ENCODE measurements at places on chromosomes 1 and 21.
A peak's percentile ranks its signal among the peaks of the same experiment; 100 is the strongest.

DNA sequence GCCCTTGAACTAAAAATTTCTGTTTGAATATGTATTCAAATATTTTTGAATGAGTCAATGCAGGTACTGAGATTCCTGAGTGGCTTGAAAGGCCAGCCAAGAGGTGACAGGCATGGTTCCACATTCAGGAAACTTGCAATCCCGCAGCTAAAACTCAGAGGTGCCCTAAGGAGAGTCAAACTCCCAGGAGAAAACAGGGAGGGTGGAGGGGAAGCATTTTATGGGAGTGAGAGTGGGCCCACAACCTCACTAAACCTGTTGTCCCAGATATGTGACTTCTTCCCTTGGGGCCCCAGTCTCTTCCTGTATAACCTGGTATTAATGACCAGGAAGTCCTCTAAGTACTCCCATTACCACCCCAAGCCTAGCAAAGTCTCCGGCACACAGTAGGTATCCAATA, 189.6 kb downstream of the PLPP3 start:
- no peak for DNase-seq

DNA sequence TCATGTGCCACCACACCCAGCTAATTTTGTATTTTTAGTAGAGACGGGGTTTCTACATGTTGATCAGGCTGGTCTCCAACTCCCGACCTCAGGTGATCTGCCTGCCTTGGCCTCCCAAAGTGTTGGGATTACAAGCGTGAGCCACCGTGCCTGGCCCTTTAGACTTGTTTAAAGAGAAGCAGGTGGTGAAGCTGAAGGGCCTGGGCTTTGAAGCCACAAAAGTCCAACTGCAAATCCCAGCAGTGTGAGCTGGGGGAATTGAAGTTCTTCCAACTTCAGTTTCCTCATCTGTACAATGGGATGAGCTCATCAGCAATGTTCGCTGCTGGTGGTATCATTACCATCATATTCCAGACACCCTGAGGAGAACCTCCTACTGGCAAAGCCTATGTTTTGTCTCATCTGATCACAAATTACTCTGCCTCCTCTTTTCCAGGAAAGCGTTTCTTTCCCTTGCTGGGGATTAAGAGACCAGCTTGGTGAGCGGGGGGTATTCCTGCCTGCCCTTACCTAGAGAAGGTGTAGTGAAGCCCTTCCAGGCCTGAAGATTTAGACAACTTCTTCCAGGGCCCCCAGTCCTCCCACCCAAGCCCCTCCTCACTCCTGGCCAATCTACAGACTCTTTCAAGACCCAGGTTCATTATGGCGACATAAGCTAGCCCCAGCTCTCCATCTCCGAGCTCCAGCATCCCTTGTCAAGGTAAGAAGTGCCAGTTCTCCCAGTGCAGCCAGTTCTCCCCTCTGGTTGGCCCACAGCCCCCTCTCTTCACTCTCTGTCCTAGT, 2.4 kb upstream of the SHISA4 start:
- DNase-seq, result no peak

DNA sequence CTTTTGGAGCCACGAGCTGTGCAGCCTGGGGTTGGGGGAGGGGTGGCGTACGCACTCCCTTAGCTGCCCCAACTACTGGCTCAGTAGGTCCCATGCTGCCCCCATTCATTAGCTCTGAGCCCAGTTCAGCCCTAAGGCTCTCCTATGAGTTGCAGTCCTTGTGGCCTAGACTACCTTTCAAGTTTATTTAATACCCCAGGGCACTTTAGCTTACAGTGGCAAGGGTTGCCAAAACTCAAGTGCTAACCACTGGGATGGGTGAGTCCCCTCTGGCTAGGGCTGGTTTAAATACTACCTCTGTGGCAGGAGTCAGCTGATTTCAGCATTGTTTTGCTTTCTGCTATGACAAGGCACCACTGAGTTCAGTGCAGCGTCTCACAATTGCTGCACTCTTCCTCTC, 118.2 kb downstream of the ODF2L start:
- DNase-seq, result no peak

DNA sequence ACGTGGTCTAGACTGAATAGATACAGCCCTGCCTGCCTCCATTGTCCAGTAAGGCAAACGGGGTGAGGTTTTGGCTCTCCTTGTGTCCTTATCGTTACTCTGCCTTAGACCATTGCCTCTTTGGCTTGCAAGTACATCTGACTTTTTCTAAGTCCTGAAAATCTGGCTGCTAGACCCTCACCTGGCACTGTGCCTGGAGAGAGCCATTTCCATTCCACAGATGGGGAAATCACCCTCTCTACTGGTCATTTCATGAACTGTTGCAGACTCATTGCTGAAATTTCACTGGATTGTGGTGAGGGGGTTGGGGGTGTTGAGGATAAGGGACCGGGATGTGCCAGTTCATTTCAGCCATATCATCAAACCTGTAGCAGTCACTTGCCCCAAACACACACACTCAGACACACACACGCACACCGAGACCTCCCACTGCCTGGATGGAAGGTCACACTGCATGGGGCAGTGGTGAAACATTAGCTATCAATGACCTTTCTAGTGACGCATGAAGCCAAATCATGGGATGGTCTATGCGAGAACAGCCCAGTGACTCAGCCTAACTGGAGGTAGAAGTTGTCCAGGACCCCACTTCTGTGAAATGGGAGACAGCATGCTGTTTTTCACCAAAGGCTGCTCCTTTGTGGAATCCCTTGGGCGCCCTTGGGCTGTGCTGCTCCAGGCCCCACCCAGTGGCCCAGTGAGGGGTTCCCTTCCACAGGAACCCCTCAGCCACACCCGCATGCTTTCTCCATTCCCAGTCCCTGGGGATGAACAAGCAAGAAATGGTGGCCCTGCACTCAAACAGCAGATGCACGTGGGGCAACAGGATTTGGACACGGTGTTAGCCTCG, 34.9 kb upstream of the VASH2 start:
- DNase-seq, result no peak

- peak; percentile 97 for DNase-seq
Observed at GRCh38 chr1:1324524-1325287, at the start of the genes CPTP and INTS11. Gene CPTP, plus strand, starts transcription at chr1:1324802. Its CDS starts 2,109 bp downstream, at chr1:1326911. Gene INTS11, minus strand, starts transcription at chr1:1324660. Its CDS starts 52 bp downstream, at chr1:1324608.

- DNase-seq, result no peak
Observed at GRCh38 chr1:45507893-45508292, 7.8 kb downstream of the MMACHC start.

GRCh38 chr1:42186152-42186551, 21.6 kb upstream of the GUCA2A start:
- no peak for DNase-seq

GRCh38 chr1:17135530-17135929, 16.3 kb upstream of the PADI2 start:
- no peak for DNase-seq

DNA sequence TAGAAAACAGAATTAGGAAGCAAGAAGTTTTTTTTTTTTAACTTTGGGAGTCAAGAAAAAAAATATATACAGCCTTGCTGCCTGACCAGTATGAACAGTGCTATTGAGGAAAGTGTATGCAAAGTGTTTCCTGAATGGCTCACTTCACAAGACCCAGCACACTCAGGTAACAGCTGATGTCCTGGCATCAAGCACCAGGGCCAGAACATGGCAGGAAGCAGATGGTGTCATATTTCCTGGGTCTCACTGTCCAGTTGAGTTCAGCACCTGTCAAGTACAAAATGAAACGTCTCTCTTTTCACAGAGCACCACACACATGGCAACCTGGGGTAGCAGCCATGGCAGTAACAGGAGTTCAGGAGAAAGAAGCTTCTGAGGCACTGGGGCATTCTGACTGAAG, 372.3 kb downstream of the TTLL7 start:
- no peak for DNase-seq

GRCh38 chr1:20404466-20404865, 81.5 kb downstream of the CAMK2N1 start:
- no peak for DNase-seq

GRCh38 chr1:225950905-225951497, 10.0 kb upstream of the LEFTY2 start:
- no peak for DNase-seq

- no peak for DNase-seq
Observed at GRCh38 chr1:162982364-162982763, 86.8 kb upstream of the RGS4 start.

- no peak for DNase-seq
Observed at GRCh38 chr21:35376406-35377135, 327.5 kb upstream of the RUNX1 start.

- no peak for DNase-seq
Observed at GRCh38 chr1:219354962-219355361, 181.3 kb downstream of the LYPLAL1 start.

DNA sequence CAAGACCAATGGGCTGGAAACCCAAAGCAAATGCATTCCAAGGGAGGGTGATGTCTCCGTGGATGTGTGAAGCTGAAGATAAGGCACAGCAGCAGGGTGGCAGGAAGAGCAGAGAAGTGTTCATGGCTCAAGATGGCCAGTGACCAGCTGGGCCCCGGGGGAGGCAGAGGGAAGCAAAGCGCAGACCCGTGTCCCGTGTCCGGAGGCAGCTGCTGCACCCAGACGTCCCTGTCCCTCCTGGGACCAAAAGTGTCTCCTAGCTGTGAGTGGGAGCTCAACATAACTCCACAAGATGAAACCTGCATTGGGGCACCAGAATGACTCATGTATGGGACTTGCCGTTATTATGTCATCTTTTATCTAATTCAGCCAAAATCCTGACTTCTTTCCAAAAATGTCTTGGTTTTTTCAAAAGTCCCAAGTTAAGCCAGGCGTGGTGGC, 118.2 kb downstream of the RIPK4 start:
- DNase-seq, result no peak

DNA sequence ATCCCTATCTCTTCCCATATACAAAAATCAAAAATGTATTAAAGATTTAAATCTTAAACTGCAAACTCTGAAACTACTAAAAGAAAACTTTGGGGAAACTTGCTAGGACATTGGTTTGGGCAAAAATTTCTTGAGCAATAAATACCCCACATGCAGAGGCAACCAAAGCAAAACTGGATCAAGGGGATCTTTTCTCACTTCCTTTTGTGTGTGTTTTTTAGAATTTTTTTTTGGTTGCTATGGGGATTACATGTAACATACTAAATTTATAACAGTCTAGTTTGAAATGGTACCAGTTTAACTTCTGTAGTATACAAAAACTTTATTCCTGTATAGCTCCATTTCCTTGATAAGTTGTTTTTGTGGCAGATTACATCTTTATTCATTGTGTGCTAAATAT, 16.8 kb downstream of the MAST2 start:
- no peak for DNase-seq

DNA sequence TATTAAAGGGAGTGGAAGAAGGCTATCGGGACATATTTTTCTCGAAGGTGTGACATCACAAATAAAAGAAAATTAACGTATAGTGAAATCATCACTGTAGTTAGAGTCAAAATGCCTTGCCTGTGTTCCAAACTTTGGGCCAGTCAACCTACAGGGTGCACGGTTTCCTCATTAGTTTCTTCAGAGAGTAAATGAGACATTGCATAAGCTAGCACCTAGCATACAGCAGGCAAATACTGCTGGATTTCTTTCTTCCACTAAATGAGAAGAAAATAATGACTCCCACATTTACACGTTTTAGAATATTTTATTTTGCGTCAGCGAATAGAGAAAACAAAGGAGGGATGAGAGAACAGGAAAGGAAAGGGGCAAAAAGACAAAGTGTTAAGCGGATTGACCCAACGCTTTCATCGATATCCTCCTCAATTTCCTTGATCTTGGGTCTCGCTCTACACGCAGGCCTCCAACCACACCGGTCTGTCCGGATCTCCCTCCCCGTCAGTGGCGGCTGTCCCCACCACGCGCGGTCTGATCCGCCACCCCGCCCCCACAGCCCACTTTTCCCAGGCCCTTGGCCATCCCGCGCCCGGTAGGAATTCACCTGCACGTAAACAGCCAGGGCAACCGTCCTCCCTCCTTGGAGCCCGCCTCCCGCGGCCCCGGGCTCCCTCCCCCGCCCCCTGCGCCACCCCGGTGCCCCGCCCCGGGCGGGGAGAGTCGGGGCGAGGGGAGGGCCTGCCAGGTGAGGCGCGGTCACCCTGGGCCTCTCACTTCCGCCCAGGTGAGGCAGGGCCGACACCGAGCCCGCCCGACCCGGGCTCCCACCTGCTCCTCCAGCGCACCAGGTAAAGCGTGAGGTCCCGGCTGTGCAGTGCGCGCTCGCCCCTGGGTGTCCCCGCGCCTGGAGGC, at the start of gene PATJ:
Gene PATJ, plus strand, starts transcription at position 770 of the 909 bp plus-strand sequence. CDS start 20,413 bp downstream, outside the sequence.
- peak; percentile 67 for DNase-seq

DNA sequence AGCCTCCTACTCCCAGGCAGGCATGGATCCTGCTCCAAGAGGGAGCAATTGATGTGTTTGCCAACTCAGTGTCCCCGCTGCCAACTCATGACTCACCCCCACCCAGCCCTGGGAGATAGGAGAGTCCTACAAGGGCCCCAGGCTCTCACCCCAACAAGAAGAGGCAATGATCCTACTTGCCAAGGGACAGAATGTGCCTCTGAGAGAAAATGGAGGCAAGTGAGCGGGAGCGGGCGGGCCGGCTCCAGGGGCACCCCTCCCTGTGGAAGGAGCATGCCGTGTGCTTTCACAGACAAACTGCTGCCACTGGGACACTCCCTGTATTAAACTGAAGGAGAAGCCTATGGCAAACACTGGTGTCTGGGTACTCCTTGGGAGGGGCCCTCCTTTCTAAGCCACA, 16.7 kb downstream of the PKP1 start:
- DNase-seq, result no peak

DNA sequence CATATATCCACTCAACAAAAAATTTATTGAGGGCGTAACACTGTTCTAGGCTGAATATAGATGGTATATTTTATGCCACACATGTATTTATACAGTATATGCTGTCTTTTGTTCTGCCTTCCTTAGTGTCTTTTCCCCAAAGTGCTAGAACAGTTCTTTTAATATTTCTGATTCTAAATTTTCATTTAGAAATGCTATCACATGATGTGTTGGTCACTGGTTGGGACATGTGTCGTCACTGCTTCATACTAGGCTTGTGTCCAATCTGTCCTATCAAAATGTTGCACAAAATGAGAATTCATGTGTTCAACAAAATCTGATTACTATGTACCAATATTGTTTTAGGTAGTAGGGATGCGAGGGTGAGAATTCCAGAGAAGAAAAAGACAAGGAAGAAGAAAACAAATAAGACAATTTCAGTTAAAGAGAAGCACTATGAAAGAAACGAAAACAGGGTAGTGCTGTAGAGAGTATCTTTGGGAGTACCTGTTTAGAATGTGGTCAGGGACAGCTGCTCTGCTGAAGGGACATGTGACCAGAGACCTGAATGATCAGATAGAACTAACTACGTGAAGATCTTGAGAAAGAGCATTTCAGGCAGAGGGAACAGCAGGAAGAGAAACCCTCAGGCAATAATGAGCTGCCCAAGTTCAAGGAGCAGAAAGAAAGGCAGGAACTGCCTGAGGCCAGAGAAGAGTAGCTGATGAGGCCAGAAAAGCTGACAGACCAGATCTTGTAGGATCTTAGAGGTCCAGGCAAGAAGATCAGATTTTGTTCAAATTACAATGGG, 1.3 kb downstream of the KMO start:
- DNase-seq, result no peak

DNA sequence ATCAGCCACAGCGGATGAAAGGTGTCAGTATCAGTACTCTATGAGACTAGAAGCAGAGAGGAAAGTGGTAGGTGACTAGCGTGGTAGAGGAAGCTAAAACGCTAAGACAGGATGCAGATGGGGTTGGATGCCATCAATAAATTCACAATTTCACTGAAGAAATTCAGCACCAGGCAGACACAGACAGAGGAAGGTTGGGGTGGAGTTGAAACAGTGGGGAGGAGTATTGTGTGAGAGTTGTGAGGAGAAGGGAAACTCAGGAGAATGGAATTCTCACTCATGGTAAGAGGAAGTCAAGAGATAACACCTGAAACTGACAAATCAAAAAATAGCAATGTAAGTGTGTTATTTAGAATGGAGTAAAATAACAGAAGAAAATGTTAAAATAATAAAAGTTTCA, 208.5 kb upstream of the DAB1 start:
- DNase-seq, result no peak
